Stimulated activated CD4-positive, alpha-beta T cell treated with anti-CD3 and anti-CD28 coated beads, Interleukin-4, amount 100 ng/mL, for 4 hours (primary cell): ENCODE measurements at places on chromosomes 5 and 9.

DNA sequence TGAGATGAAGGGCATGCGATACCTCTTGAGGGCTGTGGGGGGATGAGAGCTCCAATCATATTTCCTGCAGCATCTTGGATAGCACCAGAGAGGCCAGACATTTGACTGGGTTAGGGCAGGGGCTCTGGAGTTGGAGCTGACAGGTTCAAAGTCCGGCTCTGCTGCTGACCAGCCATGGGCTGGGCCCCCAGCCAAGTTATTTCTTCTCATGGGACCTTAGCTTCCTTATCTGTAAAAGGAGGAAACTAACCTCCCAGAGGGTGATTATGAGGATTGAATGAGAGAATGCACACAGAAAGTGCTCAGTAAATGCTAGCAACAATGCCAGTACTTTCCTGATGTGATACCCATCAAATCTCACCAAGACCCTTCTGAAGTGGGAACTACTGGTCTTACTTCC, 65.2 kb upstream of the SLC25A51 start:
- DNase-seq, result no peak

- no peak for DNase-seq
Observed at GRCh38 chr9:37999588-38000189, 69.3 kb downstream of the SHB start.

GRCh38 chr9:36485647-36486328, 85.7 kb upstream of the RNF38 start:
- DNase-seq, result no peak

DNA sequence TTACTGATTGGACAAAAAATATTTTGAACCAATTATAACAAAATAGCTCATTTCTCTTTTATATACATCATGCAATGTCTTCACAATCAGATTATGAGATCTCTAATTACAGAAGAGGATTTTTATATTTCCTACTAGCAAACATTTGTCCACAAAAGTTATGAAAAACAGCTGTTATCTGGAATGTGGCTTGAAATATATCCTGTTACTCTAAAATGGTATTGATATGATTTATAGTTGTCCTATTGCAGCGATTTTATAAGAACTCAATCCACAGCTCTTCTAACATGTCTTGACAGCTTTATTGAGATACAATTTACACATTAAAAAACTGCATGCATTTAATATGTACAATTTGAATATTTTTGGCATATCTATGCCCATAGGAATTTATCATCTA, 779.9 kb upstream of the ACO1 start:
- DNase-seq, result no peak

- DNase-seq, result no peak
Observed at GRCh38 chr5:60060389-60060788, 166.9 kb upstream of the PDE4D start.

- DNase-seq, result no peak
Observed at GRCh38 chr5:16880547-16880946, 55.5 kb downstream of the MYO10 start.

GRCh38 chr5:149014571-149015031, 48.3 kb downstream of the SH3TC2 start:
- no peak for DNase-seq

DNA sequence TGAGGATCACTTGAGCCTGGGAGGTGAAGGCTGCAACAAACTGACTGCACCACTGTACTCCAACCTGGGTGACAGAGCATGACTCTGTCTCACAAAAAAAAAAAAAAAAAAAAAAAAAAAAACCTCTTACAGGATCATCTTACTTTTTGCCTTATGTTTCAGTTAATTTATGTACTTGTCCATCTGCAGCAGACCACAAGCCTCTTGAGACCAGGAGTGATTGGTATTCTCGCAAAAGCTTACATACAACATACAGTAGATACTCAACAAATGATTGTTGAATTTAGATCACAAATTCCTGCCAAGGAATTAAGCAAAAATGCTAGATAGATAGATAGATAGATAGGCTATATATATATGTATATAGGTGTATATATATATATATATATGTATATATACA, 12.4 kb downstream of the CEMIP2 start:
- no peak for DNase-seq

DNA sequence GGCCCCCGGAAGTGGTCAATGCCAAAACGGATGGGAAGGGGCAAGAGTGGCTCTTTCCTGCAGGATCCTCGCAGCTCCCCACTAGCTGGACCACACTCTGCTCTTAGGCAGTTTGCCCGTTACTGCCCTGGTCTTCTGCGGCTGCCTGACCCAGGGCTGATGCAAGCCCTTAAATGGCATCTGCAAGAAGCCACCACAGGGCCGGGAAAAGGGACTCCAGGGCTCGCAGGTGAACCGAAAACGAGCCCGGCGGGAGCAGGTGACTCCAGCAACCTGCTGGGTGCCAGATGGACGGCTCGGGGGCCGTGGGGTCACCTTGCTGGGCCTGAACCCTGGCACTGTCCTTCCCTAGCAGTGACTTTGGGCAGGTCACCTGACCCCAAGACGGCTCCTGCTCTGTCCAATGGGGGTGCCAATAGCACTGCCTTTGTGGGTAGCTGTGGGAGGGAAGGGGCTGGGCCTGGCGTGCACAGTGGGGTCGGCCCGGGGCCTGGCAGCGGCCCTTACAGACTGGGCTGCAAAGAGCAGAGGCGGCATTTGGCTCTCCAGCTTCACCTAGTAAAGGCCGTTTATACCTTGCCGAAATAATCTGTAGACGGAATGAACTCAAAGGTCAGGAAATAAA, 1.3 kb downstream of the TMEM250 start:
- DNase-seq, result no peak

DNA sequence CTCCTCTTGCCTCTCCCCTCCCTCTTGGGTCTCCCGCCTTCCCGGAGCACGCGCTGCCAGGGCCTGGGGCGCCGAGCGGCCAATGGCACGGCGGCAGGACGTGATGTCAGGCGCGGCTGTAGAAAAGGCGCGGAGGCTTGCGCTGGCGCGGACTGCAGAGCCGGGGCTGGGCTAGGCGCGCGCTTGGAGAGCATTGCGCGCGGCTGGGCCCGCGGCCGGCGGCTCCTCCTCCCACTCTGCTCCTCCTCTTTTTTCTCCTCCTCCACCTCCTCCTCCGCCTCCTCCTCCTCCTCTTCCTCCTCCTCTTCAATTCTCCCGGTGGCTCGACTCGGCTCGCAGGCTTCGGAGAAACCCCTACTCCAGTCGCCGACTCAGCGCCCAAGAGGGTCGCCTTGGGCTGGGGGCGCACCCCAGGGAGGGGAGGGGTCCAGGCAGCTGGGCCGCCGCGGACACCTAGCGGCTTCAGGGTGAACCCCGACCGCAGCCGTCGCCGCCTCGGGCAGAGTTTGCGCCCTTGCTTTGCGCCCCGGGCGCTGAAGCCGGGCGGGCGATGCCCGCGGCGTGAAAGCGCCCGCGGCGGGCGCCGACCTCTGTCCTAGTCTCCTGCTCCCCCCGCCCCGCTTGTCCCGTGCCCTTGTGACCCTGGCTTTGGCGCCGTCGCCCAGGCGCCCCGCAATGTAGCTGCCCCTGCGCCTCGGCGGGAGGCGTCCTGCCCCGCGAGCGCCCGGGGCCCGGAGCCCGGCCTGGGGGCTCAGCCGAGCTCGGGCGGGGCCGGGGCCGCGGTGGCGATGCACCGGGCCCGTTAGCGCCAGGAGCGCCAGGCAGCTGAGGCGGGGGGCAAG, at the start of gene LHX2:
LHX2 (plus strand) TSS at position 309 of the 842 bp plus-strand sequence. CDS start 581 bp downstream, outside the sequence.
- DNase-seq, result peak; percentile 34

- DNase-seq, result no peak
Observed at GRCh38 chr5:161676103-161676502, 9.4 kb upstream of the GABRA6 start.
